ENCODE measurements at places on chromosomes 2 and 18. TPM values are rescaled to one million over a fixed set of nuclear protein-coding genes. Genes with fewer than 3 reads are reported as not detected.

DNA sequence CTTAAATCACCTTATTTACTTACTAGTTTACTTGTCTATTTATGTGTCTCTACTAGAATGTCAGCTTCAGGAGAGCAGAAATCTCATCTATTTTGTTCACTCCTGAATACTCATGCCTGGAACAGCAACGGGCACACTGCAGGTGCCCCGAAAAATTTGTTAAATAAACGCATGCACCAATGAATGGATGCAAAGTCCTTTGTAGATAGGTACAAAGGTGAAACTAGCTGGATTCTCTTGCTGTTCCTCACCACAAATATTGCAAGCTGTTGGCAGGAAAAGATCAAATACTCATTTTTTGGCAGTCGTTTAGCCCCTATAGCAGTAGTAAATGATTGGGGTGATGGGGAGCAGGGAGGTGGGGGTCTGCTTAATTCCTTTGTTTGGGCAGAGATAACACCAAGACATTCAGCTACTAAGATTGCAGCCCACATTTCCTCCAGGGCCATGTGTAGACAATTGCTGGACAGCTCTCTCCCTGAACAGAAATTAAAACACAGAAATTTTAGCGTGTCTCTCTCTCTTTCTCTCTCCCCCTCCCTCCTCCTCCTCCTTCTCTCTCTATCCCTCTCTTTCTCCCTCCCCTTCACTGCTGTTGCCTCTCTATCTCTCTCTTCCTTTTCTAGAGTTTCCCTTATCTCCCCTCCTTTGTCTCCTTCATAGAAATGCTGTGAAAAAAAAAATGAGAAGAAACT, 5.4 kb downstream of the MARCHF4 start:
- DNase-seq, result no peak

DNA sequence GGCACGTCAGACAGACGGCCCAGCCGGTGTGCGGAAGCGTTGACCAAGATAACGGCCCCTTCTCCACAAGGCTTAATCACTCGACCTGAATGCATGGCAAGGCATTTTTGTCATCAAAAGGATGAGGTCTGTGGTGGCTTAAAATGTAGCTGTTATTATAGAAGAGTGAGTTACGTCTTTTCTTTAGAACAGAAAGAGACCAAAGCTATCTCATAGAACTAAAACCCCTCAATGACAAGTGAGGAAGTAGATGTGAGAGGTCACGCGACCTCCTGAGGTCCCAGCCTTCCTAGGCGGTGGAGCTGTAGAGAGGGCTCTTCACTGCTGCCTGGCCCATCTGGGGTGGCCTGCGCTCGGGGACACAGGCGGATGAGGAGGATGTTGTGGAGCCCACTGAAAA, 75.7 kb downstream of the LDLRAD4 start:
- no peak for DNase-seq

The TP53I3 gene
- total RNA-seq, result 20.2 TPM

The WDCP gene
- 12.5 TPM for total RNA-seq

DNA sequence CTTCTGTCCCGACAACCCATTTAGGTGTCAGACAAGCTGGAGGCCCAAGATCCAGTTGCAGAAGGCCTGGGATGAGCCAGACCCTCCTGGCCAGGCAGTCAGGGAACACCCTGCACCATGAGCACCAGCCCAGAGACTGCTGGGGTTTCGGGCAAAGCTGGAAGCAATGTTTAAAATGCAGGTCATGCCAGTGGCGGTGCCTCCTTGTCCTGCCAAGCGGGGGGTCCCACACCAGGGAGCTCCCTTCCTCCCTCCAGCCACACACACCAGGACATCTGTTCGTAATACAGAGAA, 230.2 kb downstream of the ATAD2B start:
- no peak for DNase-seq

DNA sequence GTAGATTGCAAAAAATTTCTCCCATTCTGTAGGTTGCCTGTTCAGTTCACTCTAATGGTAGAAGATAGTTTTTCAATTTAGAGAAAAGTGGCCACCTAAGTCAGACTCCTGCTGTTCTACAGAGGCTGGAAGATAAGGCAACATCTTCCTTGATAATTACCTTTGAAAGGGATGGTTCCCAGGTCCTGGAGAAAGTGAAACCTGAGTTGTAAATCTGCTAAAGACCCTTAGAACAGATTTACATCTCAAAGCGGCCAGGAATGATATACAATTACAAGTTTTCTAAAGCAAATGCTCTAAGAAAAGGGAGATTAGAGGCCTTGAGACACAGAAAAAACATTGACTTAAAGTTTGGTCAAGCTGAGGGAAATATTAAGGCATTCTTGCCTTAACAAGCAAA, 1350.2 kb upstream of the FAM98A start:
- DNase-seq, result no peak

GRCh38 chr2:61938511-61938910, 33.0 kb downstream of the COMMD1 start:
- no peak for DNase-seq

The DNAH7 gene
- total RNA-seq, result 1.1 TPM

GRCh38 chr2:181312515-181312927, 144.7 kb upstream of the ITGA4 start:
- DNase-seq, result no peak

DNA sequence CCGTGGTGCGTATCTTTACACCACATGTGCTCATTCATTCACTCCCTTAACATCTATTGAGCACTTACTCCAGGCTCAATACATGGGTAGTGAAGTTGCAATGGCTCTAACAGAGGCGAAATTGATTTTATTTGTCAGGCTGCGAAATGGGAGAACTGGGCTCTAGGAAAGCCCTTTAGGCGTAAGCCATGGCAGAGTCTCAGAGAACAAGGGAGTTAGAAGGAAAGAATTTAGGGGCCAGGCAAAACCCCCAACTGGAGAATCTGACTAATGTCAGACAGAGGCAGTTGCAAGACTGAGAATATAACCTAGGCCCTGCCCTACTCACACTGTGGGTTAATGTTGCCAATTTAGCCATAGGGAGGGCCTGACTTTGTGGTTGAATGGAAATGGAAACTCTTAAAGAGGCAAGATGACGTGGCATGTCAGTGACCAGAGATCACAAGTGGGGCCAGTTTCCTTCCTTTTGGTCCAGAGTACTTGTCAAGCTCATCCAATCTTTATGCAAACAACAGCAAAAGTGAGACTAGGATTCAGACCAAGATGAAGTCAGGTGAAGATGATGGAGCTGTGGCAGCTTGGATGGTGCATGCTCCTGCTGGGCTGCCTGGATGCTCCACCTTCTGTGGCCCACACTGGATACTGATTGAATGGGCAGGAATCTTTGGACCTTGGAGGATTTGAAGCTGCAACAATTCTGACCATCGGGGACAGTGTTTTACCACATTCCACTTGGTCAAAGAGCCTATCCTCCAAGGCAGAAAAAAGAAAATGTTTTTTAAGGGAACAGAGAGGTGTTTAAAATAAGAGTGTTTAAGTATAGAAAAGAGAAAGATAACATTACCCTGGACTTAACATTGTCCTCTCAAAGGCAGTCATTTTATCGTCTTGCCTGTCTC, 92.2 kb downstream of the CAPN13 start:
- DNase-seq, result no peak

GRCh38 chr2:36993841-36994620, 27.7 kb upstream of the STRN start:
- no peak for DNase-seq

DNA sequence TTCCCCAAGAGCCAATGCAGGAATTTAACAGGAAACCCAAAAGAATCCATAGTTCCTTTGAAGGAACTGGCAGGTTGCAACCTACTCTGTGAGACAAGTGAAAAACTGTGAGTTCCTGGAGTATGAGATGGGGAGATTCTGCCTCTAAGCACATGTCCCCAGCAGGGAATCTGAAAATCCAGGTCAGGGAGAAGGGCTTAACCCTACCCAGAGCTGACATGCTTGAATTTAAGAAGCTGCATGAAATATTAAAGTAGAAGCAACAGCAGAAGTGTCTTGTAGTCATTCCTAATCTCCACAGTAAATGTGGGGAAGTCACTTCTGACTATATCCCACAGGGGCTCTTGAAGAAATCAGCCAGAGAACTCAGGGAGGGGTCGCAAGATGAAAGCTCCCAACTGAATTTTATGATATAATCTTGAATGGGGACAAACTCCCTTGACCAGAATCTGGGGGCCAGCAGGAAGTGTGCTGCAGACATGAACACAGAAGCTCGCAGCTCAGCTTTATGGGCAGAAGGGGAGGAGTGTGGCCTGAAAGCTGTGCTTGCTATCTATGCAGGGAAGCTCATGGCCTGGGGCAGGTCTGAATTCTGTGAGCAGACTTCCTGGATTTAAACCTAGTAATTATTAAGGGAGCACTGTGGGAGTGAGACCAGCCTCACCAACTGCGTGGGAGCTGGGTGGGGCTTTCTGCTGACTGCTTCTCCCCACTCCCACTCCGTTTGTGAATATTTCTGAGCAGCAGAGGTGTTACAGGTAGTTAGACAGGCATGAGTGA, 184.1 kb upstream of the KYNU start:
- DNase-seq, result no peak
